KBM-7 (cell line): ENCODE measurements at places on chromosomes 4 and X.

DNA sequence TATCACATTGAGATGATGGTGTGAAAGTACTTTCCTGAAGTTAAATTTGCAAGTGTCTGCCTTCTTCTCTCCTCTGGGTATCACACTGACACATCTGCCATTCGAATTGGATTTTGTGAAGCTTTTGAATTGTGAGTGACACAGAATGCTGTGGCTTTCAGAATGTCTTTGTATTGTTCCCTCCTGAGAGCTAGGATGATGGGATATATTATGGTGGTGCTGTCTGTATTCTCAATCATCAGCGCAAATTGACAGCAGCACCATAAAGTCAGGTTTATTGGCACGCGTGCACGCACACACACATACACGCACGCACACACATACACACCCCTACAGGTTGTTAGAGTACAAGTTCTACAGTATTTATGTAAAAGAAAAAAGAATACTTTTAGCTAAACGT lies 143.3 kb downstream of the AWAT2 start:
- DNase-seq, result no peak

GRCh38 chr4:94678896-94679295 lies 78.9 kb upstream of the BMPR1B start:
- DNase-seq, result no peak

DNA sequence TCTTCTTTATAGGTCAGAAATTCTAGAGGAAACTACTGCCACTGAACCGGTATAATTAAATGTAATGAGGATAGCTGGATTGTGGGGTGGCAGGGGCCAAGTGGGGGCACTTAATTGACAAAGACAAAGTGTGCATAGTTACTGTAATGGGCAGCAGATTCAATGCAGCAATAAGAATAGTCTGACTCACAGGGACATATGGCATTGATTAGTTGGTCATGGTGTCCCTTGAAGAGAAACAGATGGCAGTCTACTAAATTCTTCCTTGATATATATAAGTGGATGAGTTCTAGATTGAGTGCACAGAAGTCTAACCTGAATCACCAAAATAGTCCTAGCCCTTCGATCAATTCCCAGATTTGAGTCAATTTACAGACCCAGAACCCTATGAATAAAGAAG lies 31.6 kb downstream of the ETDC start:
- DNase-seq, result no peak

- DNase-seq, result no peak
Observed at GRCh38 chr4:80732010-80732409, 298.5 kb upstream of the BMP3 start.

- DNase-seq, result no peak
Observed at GRCh38 chr4:55973650-55974049, 24.9 kb downstream of the CEP135 start.

GRCh38 chrX:29318012-29318411 lies 730.8 kb downstream of the IL1RAPL1 start:
- no peak for DNase-seq

DNA sequence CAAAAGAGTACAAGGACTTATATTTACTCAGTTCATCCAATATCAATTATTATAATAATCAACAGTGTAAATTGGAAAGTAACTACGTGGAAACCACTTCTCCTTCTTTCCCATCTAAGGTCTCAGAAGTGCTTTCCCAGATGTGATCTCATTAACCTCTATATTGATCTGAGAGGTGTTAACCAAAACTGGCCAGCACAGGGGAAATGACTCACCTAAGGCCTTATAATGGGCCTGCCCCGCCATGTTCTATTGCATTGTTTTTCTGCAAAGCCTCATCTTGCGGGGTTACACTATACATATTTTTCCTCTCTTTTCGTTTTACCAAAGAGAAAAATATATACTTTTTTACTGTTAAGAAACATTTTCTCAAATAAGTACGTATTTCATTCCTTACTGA lies 20.5 kb downstream of the RAB40A start:
- DNase-seq, result no peak

GRCh38 chrX:30065226-30065625 lies 150.1 kb upstream of the MAGEB2 start:
- no peak for DNase-seq

DNA sequence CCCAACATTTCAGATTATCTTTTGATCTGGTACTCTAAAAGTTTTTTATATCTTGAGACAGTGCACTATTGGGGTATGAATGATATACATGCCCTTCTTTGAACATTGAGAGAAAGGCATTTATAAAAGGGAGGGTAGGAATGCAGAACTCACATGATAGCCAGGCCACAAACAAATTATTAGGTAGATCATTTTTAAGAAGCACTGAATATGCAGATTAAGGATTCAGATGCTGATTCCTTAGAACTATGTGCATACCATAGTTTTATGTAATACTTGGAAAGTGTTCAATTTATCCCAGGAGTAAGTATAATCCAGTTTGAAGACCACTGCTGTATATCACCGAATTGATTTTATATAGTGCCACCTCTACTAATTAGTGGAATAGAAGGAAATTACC lies 18.6 kb downstream of the CEP135 start:
- DNase-seq, result no peak

DNA sequence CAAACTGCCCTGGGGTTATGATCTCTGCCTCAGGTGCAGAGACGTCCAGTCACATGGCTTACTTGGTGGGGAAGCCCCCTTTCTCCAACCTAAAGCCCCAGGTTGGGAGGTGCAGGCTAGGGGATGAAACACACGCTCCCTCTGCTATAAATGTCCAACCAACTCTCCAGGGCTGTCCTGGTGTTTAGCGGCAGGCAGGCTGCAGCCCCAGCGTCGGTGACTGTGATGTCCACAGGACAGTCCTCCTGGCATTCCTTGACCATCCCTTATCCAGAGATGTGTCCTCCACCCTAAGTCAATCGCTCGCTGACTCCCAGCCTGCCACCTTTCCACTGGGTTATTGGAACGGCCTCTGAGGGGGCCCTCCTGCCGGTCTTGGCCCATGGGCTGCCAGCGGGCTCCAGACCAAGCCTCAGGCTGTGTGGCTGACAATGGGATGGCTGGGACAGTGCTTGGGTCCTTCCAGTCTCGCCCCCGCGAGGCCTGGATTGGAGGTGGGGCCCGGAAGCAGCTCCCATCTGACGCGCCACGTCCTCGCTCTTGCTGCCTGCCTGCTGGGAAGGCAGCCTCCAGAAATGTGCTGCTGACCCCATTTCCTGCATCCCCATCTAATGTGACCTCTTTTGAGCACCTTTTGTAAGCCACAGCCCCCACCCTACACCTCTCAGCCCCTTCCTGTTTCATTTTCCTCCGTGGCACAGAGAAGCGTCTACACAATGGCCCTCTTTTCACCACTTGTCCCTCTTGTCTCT lies 60.8 kb upstream of the ADRA2C start:
- DNase-seq, result no peak

DNA sequence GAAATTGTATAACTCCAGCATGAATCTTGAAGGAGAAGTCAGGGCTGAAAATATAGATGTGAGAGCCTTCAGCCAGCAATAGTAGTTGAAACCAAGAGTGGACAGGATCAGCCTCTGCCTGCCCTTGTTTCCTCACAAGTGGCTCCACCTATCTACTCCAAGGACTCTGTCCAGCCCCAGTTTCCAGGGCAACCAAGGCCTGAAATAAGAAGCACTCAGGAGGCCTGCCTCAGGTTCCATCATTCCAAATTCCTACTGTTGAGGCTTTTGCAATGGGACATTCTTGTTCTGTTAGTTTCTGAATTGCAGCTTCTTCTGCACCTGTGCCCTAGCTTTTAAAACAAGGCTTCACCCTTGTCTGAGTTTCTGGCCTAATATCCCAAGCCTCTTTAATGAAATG lies 41.6 kb downstream of the TRPC5OS start:
- DNase-seq, result no peak

GRCh38 chrX:46704767-46705386 lies 54.0 kb downstream of the SLC9A7 start:
- peak; percentile 80 for DNase-seq

- DNase-seq, result peak; percentile 34
Observed at GRCh38 chr4:62394766-62395165, 1194.6 kb downstream of the ADGRL3 start.

DNA sequence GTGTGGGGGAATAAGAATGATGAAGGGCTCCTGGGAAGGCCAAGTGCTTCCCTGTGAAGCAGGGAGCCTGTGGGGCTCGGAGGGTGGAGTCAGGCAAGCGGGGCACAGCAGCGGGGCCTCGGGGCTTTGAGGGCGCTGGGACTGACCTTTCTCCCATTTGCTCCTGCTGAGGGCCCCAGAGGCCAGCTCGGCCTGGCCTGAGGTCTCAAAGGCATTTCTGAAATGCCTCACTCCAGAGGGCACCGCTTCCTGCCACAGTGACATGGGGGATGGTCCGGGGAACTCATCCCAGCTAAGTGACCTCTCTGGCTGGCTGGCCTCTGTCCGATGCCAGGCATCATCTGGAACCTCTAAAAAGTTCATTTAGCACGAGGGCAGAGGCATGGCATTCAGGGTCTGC lies 98.8 kb upstream of the STX18 start:
- no peak for DNase-seq

GRCh38 chrX:122850326-122850725 lies 333.8 kb upstream of the GRIA3 start:
- DNase-seq, result no peak

GRCh38 chr4:109184491-109184961 lies 117.9 kb downstream of the COL25A1 start:
- DNase-seq, result peak; percentile 23

- no peak for DNase-seq
Observed at GRCh38 chr4:40811956-40812355, 62.2 kb downstream of the NSUN7 start.

GRCh38 chrX:108439426-108439942 lies at the start of gene COL4A5:
COL4A5 (plus strand) TSS chrX:108439838; CDS start chrX:108440126, 288 bp downstream.
- no peak for DNase-seq

DNA sequence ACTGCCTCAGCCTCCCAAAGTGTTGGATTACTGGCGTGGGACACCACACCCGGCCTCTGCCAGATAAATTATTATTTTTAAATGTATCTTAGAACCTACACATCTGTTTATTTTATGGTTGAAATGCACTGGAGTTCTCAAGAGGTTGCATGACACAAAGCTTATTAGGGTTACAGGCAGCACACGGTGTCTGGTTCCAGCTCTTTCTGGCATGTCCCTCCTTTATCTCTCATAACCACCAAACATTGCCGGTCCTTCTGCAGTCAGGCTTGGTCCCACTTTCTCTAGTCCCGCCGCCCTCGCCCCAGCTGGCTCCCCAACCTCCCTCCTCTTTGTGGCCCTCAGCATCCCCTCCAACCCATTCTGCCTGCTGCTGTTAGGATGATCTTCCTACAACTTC lies 39.7 kb upstream of the SPRY1 start:
- DNase-seq, result no peak

DNA sequence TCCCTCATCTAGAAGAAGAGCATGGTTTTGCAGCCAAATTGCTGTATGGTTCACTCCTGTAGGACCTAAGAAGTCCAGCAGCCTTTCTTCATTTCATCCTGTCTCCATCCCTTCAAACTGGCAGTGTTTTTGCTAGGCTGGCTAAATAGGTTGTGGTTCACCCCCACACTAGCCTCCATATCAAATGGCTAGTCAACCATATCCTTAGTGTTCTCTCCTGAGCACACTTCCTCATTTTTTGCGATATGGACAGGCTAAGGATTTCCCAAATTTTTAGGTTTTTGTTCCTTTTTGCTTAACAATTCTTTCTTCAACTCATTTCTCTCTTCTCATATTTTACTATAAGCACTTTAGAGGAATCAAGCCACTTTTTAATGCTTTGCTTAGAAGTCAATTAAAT lies 98.8 kb upstream of the NOCT start:
- peak; percentile 73 for DNase-seq

DNA sequence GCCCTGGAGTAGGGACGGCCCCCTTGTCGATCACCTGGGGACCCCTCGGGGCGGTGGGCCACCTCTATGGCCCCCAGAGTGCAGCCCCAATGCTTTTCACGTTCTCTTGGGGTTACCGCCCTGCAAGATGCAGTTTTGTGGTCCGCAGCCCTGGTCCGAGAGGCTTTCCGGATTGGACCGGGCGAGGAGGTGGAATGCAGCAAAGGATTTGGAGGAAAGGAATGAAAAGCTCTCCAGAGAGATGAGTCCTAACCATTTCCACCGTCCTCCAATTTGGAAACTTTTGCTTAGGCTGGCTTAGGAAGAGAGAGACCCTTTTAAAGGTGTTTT lies 601 bp downstream of the SLC25A43 start:
- DNase-seq, result peak; percentile 19

- DNase-seq, result no peak
Observed at GRCh38 chr4:98542011-98542410, 116.4 kb downstream of the TSPAN5 start.

DNA sequence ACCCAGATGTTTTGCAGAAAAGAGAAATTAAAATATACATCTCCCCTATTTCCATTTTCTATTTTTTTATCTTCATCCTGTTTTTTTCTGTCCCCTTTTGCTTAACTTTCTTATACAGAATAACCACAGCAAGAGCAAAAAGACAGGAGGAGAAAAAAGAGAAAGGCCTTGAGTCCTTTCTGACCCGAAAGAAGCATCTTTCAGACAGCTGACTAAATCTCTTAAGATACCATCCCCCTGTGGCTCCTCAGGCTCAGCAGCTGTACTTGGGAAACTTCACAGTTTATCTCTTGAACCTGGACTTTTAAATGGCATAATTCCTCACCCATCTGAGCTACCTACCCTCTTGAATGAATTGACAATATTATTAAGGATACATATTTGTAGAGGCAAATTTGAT lies 100.2 kb downstream of the FIP1L1 start:
- no peak for DNase-seq

GRCh38 chrX:109475174-109475891 lies 6.6 kb downstream of the GUCY2F start:
- peak; percentile 79 for DNase-seq

- no peak for DNase-seq
Observed at GRCh38 chr4:178693816-178694215, 1251.6 kb upstream of the AGA start.

- DNase-seq, result no peak
Observed at GRCh38 chr4:127491571-127491970, 141.2 kb upstream of the INTU start.

DNA sequence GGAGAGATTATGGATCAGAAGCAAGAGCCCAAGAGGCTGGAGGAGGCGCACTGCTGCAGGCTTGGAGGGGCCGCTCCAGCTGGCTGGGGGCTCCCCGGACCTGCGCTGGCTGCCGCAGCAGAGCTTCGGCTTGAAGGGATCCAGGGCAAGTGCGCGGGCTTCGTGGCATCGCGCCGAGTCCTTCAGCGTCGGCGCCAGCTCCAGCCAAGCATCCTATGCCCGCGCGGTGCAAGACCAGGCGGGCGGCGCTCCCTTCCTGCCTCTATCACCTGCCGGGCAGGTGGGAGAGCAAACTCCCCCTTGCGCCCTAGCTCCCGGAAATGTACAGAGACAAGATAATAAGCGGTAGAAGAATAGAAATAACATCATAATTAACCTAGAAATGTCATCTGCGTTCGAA lies 10.5 kb upstream of the UCP1 start:
- DNase-seq, result no peak

DNA sequence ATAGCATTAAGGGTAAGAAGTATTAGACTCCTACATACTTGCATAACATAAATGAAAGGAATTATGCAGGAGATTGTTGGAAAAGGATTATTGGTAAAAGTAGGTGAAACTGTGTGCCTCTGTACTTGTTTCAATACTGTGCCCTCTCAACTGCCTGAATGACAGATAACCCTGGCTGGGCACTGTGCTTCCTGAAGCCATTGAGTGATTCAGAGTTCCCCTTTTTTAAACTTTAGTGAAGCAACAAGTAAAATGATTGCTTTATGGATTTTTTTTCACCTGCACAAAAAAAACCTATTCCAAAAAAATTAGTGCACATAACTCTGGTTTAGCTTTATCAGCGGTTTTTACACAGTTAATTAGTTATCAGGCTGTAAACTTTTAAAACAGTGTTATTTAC lies 204.8 kb downstream of the TRAM1L1 start:
- peak; percentile 60 for DNase-seq
